ENCODE measurements at places on chromosomes 6 and 20.

DNA sequence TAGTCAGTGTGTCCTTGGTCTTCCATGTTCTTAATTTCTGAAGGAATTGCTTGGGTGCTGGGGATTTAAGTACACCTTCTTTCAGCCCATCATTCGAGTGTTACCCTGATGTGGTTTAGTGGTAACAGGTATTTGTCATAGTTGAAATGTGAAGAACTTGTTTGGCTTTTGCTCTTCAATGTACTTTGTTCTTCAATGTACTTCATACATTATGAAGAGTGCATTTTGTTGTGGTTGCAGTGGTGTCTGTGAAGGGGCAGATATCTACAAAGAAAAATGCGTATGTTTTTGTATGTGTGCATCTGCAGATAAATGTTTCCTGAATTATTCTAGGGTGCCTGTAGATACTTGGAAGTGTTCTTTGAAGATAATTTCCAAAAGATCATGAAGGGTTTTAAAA, 111.2 kb upstream of the SUPT3H start:
- DNase-seq: no peak

DNA sequence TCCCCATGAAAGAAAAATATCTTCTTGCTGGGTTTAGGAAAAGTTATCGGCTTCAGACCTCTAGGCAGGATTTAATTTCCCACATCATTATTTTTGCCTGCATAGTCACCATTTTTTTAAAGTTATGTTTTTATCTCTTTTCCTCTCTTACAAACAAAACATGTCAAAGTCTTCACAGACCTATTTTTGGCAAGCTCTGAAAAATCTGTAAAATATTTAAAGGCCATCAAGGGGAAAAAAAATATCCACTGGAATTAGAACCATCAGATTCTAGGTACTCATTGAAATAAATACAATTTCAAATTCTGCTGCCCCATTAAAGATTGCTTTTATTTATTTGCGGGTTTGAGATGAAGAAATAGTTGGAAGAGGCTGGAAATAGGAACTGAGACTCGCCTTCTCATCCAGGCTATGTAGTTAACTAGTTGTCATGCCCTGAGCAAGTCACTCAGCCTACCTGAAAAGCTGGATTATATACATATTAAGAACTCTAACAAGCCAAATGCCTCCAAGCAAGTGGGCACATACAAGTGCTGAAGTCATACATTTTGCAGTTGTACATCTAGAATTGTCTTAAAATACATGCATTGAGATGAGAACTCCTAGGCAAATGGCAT, 101.7 kb upstream of the SASH1 start:
- no peak for DNase-seq

DNA sequence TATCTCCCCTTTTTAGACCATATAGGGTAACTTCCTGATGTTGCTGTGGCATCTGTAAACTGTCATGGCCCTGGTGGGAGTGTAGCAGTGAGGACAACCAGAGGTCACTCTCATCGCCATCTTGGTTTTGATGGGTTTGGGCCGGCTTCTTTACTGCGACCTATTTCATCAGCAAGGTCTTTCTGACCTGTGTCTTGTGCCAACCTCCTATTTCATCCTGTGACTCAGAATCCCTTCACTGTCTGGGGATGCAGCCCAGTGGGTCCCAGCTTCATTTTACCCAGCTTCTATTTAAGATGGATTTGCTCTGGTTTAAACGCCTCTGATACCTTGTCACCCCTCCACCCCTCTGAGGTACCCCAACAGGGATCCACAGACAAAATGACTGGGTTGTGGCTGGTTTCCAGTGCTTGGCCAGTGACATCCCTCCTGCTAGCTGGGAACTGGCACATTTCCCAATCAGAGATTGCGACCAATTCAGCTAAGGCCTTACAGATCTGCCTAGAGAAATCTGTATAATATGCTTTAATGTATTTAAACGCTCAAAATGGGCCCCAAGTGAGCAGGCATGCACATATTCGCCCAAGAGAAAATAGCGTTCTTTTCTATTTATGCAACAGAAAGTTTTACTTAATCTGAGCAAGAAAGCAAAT, 315.6 kb upstream of the QKI start:
- no peak for DNase-seq

DNA sequence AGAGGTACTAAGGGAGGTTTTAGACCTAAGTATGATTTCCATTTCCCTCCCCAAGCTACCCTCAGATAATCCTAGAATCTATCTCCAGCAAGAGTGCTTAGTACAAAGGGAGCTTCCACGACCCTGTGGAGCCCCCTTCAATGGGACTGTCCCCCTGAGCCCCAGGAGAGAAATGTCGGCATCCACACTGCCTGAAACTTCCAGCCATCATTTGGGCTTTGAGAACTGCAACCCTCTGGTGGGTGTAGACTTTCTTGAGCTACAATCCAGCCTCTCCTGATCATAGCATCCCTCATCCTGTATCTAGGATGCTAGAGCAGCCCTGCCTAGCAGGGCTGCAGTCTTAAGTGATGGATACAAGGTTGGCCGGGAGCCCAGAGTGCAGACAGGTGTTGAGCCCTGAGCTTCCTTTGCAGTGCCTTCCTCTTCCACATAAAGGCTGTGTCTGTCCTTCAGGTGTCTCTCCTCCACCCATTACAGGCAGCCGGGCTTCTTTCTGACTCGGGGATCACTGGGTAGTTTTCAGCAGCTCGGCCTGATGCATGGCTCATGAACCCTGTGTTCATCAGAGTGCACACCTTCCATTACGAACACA, 424.5 kb downstream of the PREX1 start:
- DNase-seq: no peak

- DNase-seq: no peak
Observed at GRCh38 chr6:9208966-9209365, 773.6 kb upstream of the SLC35B3 start.

DNA sequence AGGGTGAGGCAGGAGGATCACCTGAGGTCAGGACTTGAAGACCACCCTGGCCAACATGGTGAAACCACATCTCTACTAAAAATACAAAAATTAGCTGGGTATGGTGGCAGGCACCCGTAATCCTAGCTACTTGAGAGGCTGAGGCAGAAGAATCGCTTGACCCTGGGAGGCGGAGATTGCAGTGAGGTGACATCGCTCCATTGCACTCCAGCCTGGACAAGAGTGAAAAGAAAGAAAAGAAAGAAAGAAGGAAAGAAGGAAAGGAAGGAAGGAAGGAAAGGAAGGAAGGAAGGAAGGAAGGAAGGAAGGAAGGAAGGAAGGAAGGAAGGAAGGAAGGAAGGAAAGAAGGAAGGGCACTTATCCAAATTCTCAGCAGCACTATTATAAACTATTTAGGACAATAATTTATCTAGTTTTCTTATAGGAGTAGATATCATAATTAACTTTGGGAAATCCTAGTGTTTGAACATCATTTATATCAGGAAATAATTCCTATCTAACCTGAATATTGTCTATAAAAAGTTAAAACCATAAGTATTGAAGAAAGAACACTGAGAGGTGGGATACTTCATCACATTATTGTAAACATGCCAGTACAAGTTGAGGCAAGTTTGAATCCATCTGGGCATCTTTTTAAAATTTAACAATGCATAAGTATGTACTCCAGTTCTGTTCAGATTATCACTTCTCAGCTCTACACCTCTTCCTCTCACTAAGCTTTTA, 305.5 kb downstream of the SLC35F1 start:
- DNase-seq: no peak

DNA sequence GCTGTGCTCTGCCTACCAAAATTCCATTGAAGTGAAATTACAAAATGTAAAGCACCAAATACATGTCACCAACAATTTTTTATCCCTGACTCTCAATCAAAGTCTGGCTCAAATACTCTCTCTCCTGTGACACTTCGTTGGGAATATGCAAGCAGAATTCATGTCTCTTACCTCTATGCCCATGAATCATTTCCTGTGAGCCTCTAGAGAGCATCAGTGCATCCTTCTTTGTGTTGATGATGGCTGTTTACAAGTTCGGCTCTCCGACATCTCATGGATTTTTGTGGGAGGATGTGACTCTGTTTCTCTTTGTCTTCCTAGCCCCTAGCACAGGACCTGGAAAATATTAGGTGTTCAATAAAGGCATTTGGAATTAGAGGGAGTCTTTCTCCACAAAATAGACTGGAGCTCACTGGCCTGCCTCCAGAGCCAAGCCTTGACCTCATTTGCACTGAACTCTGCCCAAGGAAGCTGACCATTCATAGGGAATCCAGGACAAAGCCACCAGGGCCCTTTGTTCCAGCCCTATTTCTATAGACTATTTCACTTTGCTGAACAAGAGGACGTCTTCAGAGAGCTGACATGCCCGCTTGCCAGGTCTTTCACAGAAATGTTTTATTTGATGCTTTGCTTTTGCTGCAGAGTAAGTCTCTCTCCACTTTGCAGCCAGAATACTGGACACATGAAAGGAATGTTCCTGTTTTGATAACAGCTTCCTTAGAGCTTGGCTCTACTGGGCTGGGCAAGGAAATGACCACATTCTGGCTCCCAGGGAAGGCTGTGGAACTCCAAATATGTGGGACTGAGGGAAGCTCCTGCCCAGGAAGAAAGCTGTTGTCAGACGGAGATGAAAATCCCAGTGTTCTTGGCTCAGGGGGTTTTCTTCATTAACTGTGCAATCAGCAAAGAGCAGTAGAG, 194.5 kb upstream of the CDYL start:
- DNase-seq: no peak

DNA sequence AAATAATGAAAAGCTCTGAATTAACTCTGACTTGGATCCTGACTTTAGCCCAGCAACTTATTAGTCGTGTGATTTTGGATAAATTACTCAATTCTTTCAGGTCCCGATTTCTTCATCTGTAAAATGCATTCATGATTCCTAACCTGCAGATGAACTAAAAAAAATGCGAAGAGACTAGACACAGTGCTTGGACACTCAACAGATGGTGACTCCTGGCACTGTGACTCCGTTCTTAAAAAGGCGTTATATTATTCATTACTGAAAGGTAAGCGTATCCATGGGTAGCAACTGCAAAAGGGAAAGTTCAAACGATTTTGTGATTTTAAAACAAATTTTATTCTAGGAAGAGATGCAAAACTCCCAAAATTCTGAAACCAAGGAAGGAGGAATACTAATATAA, 226.3 kb downstream of the KIF16B start:
- DNase-seq: no peak
